ENCODE measurements at places on chromosomes 13 and 19.
A peak's percentile ranks its signal among the peaks of the same experiment; 100 is the strongest.

DNA sequence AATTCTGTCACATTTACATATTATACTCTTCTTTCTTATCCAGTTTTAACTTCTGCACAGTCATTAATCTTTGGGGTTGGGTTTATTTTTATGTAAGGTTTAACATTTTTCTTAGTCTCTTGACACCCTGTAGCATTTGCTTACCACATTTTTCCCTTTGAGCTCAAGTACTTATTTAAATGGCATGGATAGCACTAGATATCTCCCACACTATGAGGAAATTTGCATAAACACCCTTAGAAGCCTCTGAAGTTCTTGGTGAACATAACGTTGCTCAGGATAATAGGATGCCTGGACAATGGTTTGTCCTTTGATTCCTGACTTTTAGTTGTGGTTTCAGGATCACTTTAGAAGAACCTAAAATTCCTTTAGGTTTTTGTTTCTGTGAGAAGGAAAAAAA, 338.9 kb downstream of the PCDH17 start:
- DNase-seq = no peak

DNA sequence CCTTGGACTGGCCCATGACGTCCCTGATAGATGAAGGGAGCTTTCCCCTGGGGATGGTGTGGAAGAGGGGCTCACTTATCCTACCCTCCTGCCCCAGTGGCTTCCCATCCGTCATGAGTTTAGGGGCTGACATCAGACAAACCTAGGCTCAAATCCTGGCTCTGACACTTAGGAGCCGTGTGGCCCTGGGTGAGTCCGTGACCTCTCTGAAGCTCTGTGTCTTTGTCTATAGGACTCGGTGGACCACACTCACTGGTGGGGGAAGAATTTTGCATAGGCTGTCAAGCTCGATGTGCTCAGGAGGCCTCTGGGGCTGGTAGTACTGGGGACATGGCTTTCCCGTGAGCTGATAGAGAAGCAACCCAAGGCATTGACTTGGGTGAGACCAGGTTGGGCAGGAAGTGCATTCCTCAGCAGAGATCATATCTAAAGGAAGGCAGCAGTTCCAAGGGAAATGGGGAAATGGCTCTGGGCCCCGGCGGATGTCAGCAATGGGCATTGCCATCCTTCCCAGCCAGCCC, 17.4 kb upstream of the AP1M2 start:
- DNase-seq = no peak

DNA sequence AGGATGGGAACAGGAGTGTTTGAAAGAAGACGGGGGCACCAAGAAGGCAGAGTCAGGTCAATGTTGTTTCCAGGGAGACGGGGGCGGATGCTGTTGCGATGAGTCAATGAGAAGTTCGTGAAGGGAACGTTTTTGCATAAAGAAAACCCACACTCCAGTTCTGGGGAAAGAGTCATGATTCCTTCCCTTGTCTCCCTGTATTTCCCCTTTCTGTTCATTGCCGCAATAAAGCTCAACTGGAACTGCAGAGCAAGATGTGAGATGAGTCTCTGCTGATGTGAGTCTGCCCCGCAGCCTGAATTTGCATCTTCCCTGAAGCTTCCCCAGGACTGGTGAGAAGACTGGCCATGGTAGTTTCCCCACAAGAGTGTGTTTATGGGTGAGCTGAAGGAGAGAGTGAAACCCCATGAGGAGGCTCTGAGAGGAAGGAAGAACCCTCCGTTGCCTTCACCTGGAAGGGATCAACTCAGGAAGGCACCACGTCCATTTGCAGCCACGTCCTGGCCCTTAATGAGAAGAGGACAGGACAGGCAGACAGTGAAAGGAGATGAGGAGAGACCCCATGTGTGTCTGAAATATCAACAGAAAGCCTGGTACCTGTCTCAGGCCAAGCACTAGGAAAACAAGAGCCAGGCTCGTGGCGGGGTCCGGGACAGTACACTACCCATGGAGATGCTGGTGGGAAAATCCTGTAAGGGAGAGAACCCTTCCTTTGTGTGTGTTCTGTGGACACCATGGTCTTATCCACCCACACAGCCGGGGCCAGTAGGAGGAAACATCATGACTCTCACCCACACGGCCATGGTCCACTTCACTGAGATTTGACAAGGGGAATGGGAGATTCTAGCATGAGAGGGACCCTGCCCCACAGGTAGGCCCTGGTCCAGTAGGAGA, 13.7 kb downstream of the LILRA1 start:
- no peak for DNase-seq

- DNase-seq = no peak
Measured at GRCh38 chr19:1308718-1309117, 23.0 kb downstream of the EFNA2 start.

DNA sequence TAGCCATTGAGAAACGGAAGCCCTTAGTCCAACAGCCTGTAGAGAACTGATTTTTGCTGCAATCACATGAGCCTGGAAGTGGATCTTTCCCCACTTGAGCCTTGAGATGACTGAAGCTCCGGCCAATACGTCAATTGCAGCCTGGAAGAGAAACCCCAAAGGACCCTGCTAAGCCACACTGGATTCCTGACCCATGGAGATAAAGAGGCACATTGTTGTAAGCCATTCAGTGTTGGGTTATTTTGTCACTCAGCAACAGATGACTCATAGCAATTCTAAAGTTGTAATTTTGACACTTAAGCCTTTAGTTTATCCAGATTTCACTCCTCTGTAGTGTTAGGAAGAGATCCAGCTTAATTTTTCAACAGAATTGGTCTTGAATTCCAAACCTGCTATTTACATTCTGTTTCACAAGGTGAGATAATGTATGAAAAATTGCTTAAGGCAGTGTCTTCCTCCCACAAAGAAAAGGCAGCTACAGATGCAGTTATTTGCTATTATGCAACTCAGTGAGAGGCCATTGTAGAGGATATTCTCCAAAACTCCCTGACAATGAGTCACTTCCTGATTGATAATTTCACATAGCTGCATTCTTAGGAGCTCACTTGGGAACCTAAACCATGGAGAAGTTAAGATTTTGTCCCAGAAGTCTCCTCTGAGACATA, 59.4 kb upstream of the TSHZ3 start:
- no peak for DNase-seq

GRCh38 chr19:1659084-1659427, 6.6 kb upstream of the TCF3 start:
- DNase-seq = no peak

GRCh38 chr19:7799640-7800355, 30.2 kb upstream of the EVI5L start:
- peak; percentile 74 for DNase-seq

DNA sequence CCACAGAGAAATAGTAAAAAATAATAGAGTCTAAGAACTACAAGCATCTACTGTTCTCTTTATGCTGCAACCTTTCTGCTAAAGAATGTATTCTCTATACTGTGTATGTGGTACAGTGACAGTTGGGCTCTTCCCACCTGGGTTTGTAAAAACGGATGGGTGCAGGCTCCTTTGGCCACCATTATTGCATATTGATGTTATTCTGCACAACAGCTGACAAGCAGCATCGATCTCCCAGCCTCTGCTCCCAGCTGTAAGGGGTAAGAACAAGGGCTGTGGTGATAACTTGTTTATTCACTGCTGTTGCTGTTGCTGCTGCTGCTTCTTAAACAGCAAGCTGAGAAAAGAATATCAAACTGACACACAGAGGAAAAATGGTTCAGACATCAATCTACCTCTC, 56.1 kb downstream of the KCNRG start:
- no peak for DNase-seq

DNA sequence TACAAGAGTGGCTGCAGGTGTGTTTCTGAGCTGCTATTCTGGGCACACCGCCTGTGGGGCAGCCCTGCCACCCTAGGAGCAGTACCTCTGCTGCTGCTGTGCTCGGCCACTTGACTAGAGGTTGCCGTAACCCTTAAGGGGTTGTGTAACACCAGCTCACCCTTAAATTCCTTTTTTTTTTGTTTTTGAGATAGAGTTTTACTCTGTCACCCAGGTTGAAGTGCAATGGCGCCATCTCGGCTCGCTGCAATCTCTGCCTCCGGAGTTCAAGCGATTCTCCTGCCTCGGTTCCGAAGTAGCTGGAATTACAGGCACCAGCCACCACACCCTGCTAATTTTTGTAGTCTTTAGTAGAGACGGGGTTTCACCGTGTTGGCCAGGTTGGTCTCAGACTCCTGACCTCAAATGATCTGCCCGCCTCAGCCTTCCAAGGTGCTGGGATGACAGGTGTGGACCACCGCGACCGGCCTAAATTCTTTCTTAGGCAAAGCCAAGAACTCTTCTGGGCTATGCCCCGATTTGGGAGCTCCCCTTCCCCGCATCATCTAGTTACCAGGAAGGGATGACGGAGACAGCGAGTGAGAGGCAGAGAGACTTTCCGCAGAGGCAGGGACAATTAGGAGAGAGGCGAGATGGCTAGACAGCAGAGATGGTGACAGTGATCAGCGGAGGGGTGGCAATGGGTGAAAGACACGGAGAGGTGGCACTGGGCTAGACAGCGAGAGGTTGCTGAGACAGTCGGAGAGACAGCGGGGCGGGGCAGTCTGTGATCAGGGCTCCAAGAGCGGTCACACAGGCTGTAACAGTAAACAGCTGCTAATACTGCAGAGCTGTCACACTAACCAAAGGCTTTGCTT, 4.4 kb upstream of the LILRA5 start:
- no peak for DNase-seq

DNA sequence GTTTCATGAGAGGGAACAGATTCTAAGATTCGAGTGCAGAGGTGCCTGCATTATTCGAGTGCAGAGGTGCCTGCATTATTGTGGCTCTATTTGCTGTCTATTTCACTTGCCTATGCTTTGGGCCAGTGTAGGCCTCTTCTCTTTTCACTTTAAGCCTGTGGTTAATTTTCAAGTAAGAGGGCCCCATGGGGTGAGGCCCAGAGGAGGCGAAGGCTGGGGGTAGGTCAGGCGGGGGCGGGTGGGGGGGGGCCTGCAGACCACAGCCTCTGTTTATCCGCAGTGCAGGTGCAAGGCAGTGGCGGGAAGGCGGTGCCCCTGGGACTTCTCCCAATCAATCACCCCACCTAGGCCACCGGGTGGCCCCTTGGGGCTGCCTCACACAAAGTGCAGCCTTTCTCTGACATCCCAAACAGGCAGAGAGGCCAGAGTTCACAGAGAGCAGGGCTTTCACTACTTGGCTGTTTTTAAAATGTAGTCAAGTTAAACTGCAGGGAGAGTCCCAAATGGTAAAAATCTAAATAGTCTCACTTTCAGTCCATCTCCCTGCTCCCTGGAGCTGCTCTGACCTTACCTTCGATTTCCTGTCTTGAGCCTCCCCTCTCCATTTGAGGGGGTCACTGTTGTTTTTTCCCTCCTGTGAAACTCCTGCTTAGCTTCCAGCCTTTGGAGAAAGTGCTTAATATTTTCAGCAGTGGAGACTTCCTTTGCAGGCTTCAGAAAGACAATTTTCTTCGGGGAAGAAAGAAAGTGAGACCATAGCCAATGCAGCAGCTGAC, 249.0 kb downstream of the DLEU7 start:
- peak; percentile 26 for DNase-seq

DNA sequence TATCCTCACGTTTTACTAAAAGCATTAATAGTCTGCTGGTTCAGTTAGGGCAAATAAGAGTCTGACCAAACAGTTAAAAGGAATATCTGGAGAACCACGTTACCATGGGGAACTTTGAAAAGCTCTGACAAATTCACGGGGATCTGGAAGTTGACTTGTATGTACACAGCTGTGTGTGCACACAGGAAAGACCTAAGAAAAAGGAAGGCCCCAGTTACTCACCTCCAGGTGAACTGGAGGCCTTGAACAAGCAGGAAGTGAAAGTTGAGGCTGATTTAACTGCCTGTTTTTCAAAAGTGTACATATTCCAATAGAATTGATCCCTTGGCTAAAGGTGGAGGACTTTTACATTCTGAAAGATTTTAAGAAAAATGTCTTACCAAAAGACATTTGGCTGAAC, 1891.6 kb upstream of the PCDH20 start:
- no peak for DNase-seq

- DNase-seq = peak; percentile 42
Measured at GRCh38 chr13:45511310-45512097, 46.8 kb downstream of the COG3 start.

DNA sequence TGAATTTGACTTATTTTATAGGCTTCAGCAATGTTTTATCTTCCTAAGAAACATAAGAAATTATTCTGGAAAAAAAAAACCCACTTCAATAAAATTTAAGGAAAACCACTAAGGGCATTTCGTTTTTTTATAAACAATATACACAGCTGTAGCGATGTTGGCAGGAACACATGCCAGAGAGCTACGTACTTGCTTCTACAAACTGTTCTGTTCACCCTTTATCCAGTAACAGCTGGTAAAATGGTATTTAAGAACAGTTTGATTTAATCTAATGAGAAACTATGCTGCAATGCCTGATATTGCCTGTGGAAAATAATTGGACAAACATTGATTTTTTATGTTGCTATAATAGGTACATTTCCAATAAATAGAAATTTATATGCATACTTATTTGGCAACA, 137.2 kb upstream of the DACH1 start:
- no peak for DNase-seq

DNA sequence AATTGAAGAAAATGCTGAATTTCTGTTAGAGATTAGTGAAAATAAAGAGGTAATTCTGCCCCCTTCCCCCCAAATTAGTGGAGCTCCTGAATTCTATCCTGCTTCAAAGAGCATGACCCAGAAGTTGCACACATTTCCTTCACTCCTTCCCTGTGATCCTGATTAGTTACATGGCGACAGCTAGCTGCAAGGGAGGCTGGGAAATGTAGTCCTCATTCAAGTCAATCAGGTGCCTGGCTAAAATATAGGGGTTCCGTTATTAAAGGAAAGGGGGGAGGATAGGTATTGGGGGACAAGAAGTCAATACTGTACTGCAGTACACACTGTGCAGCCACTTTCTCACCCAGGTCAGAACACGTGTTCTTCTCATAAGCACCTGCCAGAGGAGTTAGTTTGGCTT, 65.8 kb downstream of the SIPA1L3 start:
- no peak for DNase-seq

DNA sequence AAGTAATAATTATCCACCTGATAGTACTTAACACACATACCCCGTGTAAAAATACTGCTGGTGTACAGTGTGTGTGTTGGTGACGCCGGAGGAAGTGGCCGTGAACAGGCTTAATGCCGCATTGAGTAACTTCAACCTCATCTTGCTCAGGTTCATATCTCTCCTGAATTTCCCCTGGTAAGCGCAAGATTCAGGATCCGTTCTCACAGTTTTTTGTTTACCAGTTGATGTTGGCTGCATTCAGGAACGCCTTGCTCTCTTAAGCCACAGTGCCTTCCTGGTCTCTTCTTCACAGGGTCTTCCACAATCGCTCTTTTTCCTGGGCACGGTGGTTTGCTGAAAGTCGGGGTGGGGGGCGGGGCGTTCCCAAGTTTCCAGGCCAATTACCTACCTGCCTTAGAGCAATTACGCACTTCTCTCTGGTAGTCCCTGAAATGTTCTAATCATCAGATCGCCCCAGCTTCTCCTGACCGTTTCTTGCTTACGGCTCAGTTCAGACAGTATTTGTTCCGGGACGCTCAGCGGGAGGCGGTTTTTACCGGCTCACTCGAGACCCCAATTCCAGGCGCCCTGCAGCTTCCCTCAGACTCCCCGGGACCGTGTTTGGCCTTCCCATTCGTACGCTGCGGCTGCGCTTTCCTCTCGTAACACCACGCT, 706 bp upstream of the DNAJC3 start:
- peak; percentile 15 for DNase-seq
